ENCODE measurements at places on chromosomes 2 and 18.

DNA sequence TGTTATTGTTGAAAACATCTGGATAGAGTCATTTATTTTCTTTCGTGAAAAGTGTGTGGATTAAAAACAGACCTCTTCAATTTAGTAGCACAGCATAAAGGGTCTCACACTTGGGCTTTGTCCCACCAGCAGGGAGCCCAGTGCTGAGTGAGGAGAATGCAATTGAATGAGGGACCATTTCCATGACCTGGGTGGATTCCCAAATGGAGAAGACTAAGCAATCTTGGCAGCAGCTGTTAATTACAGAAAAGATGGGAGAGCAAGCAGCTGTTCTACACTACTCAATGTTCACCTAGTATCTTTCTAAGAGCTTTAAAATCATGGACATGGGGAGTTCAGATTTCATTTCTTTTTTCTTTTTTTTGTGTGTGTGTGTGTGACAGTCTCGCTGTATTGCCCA, 121.8 kb upstream of the FN1 start:
- no peak for DNase-seq

GRCh38 chr18:73118121-73118816, 250.5 kb upstream of the NETO1 start:
- DNase-seq: no peak

DNA sequence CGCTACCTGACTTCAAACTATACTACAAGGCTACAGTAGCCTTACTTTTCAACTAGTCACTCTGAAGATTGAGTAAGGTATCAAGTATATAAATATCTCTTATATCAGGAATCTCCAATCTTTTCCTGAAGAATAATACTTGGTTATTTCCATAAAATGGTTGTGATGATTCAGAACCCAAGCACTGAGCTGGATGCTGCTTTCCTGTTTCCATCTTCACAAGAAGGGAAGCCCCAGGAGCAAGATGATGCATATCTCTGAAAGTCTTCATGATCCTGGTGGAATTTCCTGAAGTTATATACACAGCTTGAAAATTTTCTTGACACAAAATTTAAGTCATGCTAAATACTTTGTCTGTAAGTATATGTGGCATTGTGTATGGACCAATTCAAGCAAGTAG, 243.9 kb upstream of the TANK start:
- no peak for DNase-seq

DNA sequence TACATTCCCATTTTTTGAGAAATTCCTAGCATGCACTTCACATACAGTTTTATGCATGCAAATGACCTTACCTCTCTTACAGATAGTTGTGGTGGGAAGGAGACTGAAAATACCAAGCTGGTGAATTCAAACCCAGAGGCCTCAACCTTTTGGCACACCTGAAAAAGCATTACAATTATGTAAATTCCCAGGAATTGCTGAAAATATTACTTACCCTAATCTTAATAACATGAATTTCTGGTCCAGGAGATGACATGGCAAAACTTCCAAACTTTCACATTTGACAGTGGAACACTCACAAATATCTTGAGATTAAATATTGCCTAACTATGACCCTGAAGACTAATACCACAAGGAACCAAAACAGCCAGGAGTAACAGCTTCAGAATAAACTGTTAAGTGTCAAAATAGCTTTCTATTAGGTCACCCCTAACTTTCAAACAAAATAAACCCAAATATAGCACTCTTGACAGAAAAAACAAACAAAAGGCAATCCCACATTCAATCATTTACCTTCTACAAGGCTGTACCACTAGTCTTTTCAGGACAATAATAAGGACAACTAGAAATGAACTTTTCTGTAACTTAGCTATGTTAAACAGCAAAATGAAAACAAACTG, 10.9 kb upstream of the PEX13 start:
- no peak for DNase-seq

- no peak for DNase-seq
Observed at GRCh38 chr2:173524256-173524955, 169.7 kb downstream of the CDCA7 start.

GRCh38 chr2:192419786-192420185, 225.1 kb upstream of the TMEFF2 start:
- DNase-seq: no peak

DNA sequence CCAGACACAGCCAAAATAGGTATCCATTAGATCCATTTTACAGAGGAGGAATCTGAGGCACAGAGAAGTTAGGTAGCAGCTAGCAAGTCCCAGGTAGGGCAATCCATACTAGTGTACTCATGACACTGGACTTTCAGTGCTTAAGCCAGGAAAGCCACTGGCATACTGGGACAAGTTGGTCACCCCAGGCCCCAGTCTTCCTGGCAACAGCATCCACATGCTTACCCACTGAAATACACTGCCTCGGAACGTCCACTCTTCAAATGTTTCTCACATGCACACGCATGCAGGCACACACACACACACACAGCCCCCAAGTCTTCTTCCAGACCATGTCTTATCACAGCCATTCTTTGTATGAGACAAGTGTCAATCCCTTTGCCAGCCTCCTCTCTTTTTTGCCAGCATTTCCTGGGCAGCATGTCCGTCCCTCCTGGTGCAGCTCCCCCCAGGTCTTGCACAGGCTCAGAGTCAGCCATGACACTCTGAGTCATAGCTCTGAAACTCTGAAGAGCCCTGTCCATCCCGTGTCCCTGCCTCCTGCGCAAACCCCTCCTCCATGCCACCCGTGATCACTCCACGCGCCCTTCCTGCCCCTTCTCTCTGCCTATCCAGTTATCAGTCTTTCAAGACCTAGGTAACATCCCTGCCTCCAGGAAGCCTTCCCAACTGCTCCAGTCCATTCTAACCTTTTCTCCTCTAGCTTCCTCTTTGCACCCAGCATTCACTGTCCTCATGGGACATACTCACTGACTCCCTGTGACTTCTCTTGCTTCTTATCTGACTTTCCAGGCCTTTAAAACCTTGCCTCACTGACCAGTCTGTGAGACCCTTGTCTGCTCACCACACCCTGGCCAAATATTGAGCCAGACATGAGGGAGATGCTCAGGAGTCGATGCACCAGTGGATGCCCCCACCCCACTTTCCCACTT, 10.9 kb upstream of the TEX261 start:
- DNase-seq: no peak

GRCh38 chr18:11581286-11581685, 28.1 kb upstream of the SLC35G4 start:
- no peak for DNase-seq

DNA sequence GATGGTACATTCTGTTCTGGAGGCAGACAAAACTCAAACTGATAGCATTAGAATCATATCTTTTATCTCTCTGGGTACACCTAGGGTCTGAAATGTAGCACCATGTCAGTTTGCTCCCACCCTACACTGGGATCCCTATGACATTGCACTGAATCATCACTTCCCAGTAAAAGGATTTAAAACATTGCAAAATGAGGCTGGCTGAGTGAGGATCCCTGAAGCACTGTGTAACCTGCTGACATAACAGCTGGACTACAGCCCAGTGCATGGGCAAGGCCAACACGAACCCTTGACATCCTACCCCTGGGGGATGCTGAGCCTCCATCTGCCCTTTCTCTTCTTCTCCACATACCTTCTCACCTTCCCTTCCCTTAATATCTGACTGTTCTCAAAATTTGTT, 253.2 kb downstream of the TTC32 start:
- DNase-seq: no peak

DNA sequence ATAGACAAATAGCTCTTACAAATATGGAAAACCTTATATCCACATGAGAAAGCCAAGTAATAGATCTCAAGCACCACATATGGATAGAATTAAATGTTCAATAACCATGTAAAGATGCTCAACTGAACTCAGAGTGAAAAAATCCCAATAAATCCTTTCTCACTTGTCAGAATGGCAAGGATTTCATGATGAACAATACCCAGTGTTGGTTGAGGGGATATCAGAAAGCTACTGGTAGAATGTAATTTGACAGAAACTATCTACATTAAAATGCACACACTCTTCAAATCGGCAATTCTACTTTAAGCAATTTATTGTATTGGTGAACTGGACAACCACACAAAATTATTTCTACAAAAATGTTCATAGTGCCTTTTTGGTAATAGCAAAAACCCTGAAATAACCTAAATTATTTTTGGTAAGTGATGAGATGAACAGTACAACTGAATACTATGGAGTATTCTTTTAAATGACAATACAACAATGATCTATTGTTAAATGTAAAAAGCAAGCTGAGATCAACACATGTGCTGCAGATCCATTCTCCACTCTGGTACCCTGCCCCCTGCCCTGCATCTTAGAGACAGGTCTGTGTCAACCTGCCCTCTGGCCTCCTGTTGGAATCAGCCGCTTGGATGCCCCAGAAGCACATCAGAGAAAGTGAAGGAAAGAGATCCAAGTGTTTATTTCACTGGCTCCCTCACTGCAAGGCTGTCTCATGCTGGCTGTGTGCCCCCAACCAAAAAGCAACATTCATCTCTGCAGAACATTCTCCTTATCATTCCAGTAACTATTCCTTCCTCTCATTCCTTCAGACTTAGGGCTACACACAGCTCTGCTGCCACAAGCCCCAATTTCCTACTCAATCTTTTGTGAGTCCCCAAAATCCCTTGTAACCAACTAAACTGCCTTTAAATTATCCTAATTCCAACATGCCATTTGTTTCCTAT, 442.5 kb downstream of the LRATD1 start:
- DNase-seq: no peak

DNA sequence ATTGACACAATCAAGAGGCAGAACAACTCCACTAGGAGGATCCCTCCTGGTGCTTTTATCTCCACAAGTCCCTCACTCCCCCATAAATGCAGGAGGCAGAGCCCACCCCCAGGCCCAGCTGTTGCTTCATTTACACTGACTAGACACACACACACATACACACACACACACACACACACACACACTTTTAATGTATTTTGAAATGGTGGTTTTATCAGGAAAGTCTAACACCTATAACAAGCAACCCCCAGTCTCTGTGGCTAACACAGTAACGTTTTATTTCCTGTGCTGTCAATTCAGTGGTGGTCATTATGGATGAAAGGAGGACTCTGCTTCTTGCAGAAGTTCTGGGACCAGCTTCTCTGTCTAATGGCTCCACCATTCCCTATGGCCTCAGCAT, 125.4 kb upstream of the FOSL2 start:
- no peak for DNase-seq

DNA sequence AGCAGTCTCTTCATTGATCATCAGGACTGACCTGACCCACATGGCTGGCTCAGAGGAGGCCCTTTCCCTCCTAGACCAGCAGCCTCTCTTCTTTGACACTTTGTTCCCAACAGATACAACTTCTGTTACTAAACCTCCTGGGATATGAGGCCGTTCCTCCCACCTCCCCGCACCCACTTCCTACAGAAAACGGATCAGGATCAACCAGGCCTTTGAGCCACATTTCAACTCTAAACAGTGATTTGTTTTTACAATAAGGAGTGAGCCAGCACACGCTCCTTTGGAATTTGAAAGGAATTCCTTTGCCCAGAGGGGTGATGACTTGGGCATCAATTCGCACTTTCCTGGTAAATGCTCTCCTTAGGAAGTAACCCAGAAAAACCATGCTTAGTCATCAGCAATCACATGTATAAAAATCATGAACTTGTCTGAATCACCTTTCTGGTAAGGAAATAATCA, 180.4 kb downstream of the FAM124B start:
- no peak for DNase-seq

GRCh38 chr18:42024131-42024530, 69.1 kb downstream of the PIK3C3 start:
- no peak for DNase-seq

- no peak for DNase-seq
Observed at GRCh38 chr2:85240055-85240454, 87.7 kb downstream of the TGOLN2 start.

GRCh38 chr18:60693426-60693825, 320.9 kb upstream of the MC4R start:
- no peak for DNase-seq

GRCh38 chr2:91477731-91478672, 2786.5 kb downstream of the RPIA start:
- DNase-seq: no peak

GRCh38 chr2:12619975-12620374, 96.8 kb upstream of the TRIB2 start:
- no peak for DNase-seq

- no peak for DNase-seq
Observed at GRCh38 chr2:143588746-143589145, 459.5 kb downstream of the ARHGAP15 start.

DNA sequence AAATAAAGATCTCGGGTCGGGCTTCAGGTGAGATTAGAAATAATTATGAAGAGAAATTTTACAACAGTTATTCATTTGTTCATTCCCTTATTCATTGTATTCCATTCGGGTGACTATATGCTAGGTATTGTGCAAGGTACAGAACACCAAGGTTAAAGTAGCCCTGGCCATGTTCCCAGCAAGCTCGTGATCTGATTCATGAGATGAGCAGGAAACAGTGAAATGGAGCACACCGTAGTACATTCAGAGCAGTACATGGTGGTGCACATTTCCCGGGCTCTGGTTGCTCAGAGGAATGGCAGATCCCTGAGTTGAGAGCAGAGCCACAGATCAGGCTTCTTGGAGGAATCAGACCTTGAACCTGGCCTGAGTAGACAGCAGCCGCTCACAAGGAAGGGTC, 87.7 kb downstream of the PRKRA start:
- no peak for DNase-seq

- DNase-seq: no peak
Observed at GRCh38 chr18:32669549-32670165, 103.2 kb downstream of the KLHL14 start.

GRCh38 chr2:68388772-68389171, 23.7 kb downstream of the PLEK start:
- DNase-seq: no peak

DNA sequence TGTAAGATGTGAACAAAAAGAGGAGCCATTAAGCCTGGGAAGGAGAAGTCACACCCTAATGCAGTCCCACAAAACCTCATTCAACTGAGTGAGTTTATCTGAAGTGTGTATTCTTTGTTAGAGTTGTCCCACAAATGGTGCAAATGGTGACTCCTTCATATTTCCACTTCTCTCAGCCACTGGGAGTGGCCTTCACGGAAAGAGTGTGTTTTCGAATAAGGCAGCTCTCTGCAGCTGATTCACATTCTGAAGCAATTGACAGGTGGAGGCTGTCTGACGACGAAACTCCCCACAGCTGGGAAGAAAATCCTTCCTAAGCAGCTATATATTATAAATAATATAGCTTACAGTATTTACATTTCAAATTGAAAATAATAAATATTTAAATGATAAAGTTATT, 318.8 kb upstream of the TMEFF2 start:
- no peak for DNase-seq

GRCh38 chr18:55407191-55407590, 180.8 kb downstream of the TCF4 start:
- peak; percentile 35 for DNase-seq

- no peak for DNase-seq
Observed at GRCh38 chr2:133574186-133574585, 5.9 kb upstream of the NCKAP5 start.

DNA sequence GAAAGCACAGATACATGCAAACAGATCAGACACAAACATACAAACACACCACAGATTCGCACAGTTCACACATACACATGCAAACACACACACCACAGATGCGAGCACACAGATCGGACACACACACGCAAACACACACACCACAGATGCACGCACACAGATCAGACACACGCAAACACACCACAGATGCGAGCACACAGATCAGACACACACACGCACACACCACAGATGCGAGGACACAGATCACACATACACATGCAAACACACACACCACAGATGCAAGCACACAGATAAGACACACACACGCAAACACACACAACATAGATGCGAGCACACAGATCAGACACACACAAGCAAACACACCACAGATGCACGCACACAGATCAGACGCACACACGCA, 149.0 kb downstream of the PXDN start:
- no peak for DNase-seq
